ENCODE measurements at places on chromosomes 5 and 9.

DNA sequence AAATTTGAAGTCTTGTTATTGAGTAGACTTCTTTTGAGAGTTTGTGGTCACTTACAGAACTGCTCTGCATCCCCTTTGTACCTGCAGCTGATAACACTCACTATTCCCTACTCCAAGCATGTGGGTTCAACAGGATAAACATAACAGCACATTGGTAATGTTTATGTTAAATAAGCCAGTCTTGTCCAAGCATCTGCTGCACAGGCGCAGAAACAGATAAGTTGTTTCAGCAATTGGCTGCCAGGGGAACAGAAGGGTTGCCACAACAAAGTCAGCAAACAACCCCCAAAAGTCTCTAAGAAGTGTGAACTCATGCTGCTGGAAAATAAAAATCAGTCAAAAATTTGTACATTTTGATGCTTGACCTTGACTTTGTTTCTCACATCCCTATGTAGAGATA is 174.6 kb downstream of the GDNF start:
- DNase-seq = no peak

GRCh38 chr5:66828548-66829357 is 232.6 kb downstream of the MAST4 start:
- peak; percentile 67 for DNase-seq

GRCh38 chr9:5787759-5788302 is 45.1 kb downstream of the ERMP1 start:
- no peak for DNase-seq

DNA sequence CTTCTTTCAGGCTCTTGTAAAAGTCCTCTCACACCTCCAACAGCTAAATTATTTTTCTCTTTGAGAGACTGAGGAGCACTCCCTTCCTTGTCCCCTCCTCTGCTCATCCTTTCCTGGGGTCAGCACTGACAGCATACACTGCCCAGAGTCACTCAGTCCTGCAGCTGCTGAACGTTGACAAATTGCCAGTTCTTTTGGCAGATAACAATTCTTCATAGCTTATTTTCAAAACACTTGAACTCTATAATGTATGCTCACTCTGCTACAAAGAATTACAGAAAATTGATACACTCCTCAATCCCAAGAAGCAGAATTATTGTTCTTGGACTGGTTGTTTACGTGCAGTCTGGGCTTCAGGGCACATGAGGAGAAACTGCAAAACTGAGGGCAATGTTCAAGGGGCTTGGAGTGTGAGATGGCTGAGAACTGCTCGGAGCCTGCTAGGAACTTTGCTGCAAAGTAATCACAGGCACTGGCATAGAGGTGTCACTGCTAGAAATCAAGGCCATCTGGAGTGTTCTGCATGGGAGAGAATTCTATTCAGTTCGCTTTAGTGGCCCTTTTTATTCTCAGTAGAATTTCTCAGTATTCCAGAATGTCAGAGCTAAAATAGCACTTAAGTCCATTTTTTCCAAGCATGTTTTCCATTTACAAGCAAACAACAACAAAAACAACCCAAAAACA is 96.4 kb upstream of the SPOCK1 start:
- DNase-seq = no peak

DNA sequence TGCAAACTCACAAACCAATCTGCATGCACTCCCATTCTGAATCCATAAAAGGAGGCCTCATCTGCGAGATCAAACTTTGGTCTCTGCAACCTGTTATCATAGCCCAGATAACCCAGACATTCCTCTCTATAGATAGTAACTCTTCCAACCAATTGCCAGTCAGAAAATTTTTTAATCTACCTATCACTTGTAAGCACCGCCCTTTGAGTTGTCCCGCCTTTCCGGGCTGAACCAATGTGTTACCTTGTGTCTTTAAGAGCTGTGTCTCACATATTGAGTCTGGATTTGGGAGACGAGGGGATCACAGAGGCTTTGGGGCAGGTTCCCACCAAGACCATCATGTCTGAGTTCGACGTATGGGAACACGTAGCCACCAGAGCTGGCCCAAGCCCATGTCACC is 91.1 kb upstream of the PPP1R26 start:
- DNase-seq = no peak

DNA sequence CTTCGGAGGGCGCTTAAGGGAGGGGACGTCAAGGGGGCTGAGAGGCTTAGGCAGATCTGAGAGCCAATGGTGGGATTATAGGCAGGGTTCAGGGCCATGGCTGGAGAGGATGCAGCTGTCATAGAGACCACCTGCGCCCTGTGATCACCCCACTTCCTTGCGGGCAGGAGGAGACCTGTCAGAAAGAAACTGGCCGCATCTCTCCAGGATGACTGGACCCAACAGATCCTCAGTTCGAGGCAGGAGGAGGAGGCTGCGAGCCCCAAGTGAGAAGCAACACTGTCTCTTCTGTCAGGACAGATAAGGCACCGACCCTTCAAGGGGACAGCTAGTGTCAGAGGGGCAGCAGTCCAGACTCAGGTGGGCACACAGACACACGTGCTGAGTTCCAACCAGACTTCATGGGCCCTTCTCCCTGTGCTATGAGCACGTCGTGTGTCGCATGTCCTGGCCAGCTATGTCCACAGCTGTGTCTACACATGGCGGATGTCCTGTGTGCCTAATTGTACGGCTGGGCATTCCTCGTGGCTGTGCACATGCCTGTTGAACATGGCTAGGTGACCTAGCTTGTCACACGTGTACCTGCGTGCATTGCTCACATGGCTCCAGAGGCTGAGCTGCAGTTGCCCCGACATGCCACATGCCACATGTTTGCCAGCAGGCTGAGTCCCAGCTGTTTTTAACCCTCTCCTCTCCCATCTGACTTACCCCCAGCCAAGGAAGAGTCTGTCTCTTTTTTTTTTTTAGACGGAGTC is 583 bp upstream of the AQP3 start:
- DNase-seq = no peak

DNA sequence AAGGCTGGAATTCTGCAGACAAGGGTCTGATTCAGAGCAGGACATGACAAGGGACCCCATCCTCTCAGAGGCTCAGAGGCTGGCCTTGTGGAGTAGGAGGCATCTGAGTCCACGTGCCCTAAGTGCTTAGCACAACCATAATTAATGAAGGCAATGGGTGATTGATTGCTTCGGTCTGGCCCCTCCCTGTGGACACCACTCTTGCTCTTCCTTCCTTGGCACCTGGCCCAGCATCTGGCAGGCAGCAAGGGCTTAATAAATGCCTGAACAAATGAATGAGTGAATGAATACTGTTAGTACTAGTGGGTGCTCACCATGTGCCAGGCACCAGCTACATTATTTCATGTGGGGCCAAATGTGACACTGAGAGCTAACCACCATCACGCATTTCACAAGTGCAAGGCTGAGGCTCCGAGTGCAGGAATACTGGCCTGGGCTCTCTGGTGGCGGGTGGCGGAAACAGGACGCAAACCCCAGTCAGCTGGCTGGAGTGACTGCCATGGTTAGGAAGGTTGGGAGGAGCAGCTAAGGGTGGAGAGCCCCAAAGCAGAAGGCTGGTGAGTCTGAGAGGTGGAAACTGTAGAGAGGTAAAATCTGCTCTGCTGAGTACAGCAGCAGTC is 53.6 kb downstream of the ASS1 start:
- DNase-seq = peak; percentile 36

DNA sequence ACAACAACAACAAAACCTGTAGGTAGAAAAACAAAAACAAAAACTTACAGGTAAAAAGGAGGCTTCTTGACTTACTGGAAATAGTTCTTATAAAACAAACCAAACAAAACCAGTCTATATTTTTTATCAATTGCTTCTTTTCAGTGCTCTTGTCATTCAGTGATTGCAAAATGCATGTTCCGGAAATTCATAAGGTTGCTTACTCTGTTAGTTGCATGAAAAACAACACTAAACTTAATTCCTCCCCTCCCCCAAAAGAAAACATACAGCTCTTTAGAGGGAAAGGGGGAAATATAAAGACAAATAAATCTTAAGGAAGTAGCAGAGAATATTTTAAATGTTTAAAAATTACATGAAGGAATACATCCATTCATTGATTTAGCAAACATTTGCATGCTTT is 19.1 kb downstream of the CPEB4 start:
- DNase-seq = no peak

GRCh38 chr5:126370796-126371718 is 52.2 kb upstream of the GRAMD2B start:
- DNase-seq = peak; percentile 50
